ENCODE measurements at places on chromosomes 11 and 22. TPM values are rescaled to one million over a fixed set of nuclear protein-coding genes. Genes with fewer than 3 reads are reported as not detected.
A peak's percentile ranks its signal among the peaks of the same experiment; 100 is the strongest.

The NRGN gene
- polyA plus RNA-seq = 18.5 TPM

GRCh38 chr11:58579192-58580129 is 598 bp downstream of the ZFP91 start:
- DNase-seq = peak; percentile 83

DNA sequence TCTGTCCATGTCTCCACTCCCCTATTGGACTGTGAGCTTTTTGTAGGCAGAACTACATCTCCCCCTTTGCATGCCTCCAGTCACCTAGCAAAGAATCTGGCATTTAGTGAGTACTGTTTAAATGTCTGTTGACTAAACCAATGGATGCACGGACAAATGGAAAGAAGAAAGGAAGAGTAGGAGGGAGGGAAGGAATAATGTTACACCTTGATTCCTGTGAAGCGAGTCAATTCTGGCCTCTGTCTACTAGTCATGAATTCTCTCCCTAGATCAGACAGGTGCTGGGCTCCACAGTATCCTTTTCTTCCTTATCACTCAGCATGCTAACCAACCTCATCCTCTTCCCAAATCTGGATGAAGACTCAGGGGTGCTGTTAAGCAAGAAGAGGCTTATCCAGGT is 33.6 kb downstream of the GALNT18 start:
- no peak for DNase-seq

GRCh38 chr11:74018331-74019005 is 9.6 kb upstream of the UCP3 start:
- peak; percentile 1 for DNase-seq

DNA sequence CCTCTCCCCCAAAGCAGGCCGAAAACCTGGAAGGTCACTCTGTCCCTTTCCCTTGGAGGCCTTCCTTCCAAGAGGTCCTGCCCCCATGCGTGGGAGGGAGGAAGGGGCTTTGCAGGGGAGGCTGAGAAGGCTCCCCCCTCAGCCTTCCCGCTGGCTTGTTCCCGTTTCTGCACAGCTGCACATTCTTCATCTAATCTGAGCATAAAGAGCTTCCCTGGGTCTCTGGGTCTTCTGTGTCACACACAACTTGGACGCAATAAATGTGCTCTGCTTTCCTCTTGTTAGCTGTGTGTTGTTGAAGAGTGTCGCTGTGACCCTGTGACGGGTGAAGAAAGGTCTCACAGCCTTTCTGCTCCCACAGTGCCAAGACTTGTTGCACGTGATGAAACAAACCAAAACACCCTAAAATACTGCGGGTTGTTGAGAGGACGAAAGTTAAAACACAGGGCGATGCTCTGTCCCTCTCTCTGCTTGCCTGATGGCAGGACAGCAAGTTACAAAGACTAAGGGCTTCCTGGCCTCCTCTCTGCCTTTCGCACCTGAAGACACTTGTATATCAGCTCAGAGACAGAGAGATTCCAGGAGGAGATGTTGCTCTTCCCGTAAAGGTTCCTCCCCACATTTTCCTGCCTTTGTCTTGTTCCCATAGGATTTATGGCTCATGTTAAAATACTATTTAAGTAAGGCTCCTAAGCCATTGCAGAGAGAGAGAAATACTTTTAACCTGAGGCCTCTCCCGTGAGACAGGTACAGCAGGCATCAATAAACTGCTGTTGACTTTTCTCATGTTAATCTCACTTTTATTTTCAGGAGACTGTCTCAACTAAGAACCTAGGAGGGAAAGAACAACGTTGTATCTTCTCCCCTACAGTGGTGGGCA is 15.4 kb upstream of the IFITM3 start:
- no peak for DNase-seq

DNA sequence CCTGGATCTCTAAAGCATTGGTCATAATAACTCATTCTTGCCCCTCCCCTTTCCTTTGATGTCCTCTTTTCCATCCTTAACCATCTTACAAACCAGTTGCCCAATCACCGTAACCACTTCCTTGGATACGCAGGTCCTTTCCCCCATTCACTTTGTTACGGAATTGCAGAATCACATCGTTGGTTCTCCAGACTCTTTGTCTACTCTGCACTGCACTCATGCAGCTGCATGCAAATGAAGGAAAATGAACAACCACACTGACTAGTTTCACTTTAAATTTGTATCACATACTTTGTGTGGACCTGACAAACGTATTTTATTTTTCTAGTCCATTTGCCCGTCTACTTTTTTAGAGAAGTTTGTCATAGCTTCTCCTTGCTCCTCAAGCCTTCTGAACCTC is 69.9 kb downstream of the SLC5A12 start:
- no peak for DNase-seq

The MIOX gene
- polyA plus RNA-seq = 2.2 TPM

The GLB1L3 gene
- polyA plus RNA-seq = 1.1 TPM

DNA sequence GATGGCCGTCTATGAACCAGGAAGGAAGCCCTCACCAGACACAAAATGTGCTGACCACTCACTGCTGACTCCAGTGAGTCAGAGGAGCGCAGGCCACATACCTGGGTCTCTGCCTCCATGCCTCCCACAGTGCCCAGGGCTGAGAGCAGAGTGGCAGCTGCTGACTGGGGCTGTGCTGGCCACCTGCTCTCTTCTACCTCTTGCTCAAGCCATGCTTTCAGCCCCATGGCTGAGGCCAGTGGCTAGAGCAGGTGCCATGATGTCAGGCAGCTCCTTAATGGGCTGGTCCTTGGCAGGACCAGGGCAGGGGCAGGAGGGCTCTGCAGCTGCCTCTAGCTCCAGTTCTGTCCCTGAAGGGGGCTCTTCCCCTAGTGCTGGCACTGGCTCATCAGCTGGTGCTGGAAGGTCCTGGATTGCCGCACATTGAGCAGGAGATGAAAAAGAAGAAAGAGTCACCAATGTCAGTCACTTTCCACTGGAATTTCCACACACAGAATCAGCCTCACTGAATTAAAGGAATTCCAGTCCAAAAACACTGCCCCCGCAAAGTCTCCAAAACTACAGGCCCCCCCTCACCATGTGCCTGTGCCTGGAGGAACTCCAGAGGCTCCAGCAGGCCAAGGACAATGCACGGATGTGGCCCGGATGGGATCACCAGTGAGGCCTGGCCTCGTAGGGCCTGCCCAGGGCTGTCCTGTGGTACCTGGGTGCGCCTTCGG is 86.4 kb downstream of the GGTLC2 start:
- no peak for DNase-seq

GRCh38 chr11:120128392-120129119 is 9.4 kb downstream of the TRIM29 start:
- no peak for DNase-seq

The ANGPTL5 gene
- polyA plus RNA-seq = 0.06 TPM

- DNase-seq = no peak
Observed at GRCh38 chr11:6604790-6605189, 1.2 kb downstream of the ILK start.

The FAT3 gene
- polyA plus RNA-seq = 16.8 TPM

The APOL3 gene
- 13.7 TPM for polyA plus RNA-seq

The CEND1 gene
- polyA plus RNA-seq = 0.53 TPM

The LMO2 gene
- polyA plus RNA-seq = 28.7 TPM

DNA sequence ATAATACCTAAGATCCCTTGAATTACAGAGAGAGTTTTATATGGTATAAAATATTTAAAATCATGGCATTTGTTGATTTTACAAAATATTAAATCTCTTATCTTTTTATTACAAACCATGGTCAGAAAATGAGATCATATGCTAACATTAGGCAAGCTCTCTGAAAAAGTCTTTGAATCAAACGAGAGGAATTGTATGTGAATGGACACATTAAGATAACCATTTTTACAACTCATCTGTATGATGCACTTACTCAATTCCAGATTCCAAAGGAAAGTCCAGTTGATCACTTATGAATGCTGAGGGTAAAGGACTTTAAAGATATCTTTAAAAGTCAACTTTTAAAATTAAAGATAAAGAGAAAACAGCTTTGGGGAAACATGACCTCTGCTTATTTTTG is 83.5 kb upstream of the LUZP2 start:
- no peak for DNase-seq

The CFAP300 gene
- 3.9 TPM for polyA plus RNA-seq

DNA sequence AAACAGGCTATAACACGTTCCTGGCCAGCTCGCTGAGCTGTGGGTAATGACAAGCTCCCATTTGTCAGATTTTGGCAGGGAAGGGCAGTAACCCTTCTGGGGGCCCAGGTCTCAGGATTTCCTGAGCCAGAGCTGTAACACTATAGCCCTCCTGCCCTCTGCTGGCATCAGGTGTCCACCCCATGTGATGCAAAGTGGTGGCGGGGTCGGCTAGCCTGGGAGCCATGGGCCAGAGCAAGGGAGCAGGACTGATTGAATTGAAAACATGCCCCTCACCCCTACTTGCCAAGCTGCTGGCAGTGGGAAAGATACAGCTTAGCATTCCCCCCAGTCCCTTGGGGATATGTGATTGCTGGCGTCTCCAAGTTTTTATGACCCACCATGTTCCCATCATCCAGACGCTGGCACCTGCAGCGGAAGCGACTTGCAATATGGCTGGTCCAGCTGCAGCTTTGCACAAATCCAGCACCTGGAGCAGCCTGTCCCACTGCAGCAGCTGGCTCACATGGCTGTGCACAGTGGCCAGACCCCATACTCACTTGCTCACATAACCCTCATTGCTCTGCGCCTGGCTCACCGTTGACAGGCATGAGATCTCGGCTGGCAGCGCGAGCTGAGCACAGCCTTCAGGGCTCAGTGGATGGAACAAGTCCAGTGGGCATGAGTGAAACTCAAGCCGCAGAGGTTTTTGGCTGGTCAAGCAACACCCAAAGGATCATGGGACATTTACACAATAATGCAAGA is 1147.8 kb downstream of the JRKL start:
- DNase-seq = no peak

DNA sequence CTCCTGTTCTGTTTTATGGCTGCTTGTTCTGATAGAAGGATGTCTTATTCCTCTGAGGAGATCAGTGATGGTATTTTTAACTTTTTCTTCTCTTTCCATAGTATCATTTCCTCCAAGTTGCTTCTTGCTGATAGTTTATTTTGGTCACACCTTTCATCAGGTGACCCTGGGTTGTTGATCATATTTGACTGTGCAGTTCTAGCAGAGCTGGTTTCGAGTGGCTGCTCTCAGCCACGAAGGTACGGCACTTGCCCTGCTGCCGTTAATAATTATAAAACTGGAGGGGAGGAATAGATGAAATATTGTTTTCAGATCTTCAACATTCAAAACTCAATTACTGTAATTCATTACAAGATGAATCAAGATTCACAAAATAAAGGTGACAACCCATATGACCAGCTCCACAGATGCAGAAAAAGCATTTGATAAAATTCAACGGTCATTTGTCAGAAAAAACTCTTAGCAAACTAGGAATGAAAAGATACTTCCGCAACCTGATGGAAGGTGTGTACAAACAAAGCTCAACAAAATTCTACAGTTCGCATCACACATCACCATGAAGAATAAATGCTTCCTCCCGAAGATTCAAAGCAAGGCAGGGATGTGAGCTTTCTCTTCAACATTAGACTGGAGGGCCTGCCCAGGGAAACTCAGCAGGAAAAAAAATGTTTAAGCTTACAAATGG is 59.2 kb upstream of the RTL6 start:
- DNase-seq = no peak

GRCh38 chr11:19864141-19865140 is 151.8 kb downstream of the NAV2 start:
- no peak for DNase-seq

- DNase-seq = no peak
Observed at GRCh38 chr11:86905252-86905651, 49.9 kb downstream of the FZD4 start.

DNA sequence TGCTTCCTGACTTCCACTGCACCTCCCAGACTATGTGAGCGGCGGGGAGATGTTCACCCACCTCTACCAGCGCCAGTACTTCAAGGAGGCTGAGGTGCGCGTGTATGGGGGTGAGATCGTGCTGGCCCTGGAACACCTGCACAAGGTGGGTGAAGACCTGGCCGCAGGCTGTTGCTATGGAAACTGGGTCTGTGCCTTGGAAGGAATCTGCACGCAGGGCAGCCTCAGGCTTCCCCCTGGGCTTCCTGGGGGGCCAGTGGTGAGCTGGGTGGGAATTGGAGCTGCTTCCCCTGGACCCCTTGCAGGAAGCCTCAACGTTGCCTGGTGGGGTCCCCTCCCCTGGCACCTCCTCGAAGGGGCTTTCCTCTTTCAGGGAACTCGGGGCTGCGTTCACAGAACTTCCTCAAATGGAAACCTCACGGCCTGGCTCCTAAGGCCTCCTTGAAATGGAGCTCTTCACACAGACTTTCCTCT is 1.5 kb downstream of the RPS6KA4 start:
- no peak for DNase-seq

- DNase-seq = no peak
Observed at GRCh38 chr22:42930810-42931420, 73.8 kb upstream of the ARFGAP3 start.

GRCh38 chr11:6356503-6357055 is 33.7 kb upstream of the SMPD1 start:
- no peak for DNase-seq

DNA sequence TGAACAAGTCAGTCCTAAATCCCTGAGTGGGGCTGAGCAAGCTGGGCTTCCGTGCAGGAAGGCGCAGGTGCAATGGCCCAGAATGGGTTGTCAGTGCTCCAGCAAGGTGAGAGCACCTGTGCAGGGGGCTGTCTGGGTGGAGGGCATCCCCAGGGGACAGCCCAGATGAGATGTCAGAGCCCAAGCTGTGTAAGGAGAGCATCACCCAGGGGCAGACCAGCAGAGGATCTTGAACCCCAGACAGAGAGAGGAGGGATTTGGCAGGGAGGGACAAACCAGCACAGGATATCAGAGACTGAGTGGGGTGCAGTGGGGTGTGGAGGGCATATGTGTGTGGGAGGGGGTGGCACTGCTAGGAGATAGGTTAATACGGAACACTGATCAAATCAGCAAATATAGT is 114.9 kb upstream of the TMEM45B start:
- DNase-seq = no peak

DNA sequence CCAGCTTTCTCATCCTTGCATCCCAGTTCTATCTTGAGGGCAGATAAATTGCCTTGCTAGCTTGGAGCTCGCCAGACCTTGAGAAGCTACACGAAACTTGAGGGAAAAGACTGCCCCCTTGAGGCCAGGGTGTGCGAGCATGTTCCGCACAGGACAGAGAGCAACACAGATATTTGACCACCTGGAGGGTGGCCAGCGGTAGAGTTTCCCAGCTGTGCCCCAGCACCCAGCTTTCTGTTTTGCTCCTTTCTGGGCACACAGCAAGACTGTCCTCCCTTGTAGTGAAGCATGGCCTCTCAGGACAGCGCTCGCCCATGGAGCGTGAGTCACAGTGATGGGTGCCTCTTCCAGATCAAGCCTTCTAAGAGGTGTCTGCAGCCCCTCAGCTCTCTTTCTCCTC is 23.5 kb downstream of the SPATA19 start:
- peak; percentile 74 for DNase-seq

The LMO1 gene
- 0.16 TPM for polyA plus RNA-seq

The OR4C16 gene
- not detected for polyA plus RNA-seq

DNA sequence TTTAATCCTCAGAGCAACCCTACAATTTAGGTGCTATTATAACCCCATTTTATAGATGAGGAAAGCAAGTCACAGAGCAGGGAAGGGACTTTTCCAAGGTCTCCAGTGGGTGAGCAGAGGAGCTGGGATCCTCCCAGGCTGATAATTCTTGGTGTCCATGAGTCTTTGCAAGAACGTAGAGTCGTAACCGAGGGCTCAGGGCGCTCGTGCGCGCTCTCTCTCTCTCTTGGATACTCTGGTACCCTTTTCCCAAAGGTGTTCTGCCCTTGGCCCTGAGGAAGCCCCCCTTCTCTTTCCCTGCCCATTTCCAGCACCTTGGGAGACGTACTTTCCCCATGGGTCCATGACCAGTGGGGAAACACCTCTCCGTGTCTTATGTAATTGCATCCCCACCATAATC is 5.2 kb upstream of the ZP1 start:
- DNase-seq = no peak

- DNase-seq = no peak
Observed at GRCh38 chr22:19837915-19838314, 16.8 kb downstream of the GNB1L start.

Data from left renal pelvis (tissue), 4 donors.